Kidney epithelial cell (primary cell): ENCODE measurements at places on chromosomes 7 and 10.

DNA sequence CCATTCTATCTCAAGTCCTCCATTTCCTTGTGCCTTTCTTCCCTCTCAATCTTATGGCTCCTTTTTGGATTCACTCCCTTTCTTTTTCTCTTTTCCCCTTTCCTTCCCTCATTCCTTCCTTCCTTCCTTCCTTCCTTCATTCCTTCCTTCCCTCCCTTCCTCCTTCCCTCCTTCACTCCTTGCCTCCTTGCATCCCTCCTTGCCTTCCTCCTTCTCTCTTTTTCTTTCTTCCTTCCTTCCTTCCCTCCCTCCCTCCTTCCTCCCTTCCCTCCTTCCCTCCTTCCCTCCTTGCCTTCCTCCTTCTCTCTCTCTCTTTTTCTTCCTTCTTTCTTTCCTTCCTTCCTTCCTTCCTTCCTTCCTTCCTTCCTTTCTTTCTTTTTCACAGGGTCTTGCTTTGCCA is 120.1 kb downstream of the SAMD9 start:
- DNase-seq, result no peak

GRCh38 chr10:103067956-103068355 is 125.1 kb downstream of the NT5C2 start:
- no peak for DNase-seq

- DNase-seq, result no peak
Measured at GRCh38 chr10:29534590-29534989, 100.2 kb downstream of the SVIL start.

DNA sequence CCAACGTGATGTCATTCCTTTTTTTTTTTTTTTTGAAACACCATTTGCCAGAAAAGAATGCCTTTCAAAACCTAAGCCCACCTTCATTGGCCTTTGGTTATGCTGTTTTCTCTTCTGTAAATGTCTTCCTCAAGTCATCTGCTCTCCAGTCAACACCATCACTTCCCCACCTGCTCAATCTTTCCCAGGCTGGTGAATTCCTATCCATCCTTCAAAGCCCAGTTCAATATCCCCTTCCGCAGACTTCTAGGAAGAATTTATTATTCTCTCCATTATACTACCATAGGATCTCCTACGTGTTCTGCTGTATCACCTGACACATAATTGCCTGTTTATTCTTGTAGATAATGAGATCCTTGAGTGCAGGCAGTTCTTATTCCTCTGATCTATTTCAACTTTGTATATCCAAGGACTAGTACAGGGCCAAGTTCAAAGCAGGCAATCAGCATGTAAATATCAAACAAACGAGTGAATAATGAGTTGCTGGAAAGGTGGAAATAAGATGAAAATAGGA is 73.5 kb upstream of the PRR15 start:
- no peak for DNase-seq

DNA sequence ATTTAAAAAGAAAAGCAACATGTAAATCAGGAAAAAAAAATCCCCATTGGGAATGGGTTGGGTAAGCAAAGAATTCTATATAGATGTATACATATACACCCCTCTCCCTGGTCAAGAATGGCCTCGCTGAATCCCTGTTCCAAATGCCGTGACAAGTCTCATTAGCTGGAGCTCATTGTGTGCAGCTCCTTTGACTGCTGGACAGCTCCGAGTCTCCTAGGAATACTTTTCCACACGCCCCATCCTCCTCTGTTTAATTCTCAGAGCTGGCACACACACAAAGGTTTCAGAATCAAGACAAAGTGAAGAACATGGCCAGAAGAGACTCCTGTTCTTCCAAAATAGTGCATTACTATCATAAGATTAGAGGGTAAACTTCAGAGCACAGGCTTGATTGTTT is 130.9 kb upstream of the MKLN1 start:
- no peak for DNase-seq

- DNase-seq, result no peak
Measured at GRCh38 chr10:75117995-75118394, 6.5 kb downstream of the SAMD8 start.

DNA sequence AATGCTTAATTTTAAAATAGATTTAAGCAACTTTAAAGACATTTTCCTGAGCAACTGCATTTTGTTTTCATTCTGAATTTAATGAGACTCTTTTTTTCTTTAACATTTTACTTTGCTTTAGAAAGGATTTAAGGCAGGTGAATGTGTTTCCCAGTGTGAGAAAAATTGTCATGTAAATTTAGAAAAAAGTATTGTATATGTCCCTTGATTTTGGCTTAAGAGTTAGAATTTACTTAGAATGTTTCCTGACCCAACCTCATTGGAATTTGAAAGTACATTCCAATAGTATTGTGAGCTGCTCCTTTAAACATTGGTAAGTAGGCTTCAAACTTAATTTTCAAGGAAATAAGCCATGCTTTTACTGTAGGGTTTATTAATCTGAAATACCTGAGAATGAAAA is 110.2 kb downstream of the PTEN start:
- DNase-seq, result no peak
